Anterior cingulate cortex (tissue), 58 donors: ENCODE measurements at places on chromosomes 3 and 15.

- DNase-seq = no peak
These were observed 34.5 kb downstream of the NR1D2 start for GRCh38 chr3:23979569-23979968.

DNA sequence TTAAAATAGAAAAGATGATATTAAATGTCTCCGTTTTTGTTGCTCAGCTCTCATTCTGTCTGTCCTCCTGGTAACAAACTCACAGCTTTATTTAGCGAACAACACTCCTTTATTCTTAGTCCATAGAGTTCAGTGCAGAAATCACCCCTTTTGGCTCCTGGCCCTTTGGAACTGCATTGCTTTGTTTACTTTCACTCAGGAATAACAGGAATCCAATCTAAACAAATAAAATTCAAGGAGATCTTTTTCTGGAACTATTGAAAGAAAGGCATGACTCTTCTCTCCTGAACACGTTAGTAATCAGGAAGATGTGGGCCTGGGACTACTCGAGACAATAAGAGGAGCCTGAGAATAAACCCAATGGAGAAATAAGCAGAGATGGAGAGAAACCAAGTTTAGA is 409.2 kb downstream of the DIPK2A start:
- DNase-seq = no peak

DNA sequence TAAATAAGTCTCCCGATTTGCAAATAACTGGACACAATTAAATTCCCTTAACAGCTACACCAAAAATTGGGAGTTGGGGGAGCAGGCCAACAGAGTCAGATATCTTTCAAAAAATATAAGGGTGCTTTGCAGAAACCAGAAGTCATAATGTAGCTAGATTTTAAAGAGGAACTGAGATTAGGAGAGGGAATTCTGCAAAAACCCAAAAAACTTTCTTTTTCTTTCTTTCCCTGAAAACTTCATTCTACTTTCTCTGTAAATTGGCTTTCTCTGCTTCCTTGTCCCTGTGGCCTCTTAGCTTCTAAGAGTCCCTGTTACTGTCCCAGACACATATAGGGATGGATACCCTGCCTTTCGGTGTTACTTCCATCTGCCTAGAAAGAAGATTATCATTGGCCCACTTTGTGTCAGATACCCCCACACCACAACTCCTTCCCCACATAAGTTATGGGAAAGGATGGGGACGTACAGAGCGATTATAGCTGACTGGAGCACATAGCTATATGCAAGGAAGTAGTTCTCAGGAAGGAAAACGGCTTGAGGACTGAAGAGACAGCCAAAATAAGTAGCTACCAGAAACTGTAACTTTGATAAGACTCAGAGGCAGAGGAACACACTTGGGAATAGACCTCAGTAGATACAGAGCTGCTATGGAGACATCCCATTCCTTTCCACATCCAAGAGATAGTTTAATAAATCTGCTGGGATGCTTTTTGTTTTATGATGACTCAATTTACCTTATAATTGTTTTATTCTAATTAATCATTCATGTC is 129.1 kb upstream of the TGFBR2 start:
- DNase-seq = no peak

DNA sequence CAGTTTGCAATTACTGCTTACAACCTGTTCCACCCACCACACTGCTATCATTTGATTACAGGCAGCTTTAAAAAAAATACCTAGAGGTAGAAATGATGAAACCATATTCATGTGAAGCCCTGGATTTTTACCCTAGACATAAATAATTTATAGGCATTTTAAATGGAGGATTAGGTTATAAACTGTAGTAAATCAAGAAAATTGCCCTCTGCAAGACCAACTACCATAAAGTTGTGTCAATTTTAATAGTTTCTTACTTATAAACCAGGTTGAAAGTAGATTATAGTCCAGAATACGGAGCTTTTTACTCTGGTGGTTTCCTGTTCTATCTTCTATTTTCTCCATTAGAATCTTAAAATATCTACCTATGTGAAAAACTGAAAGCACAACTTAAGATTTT is 13.9 kb downstream of the TNIK start:
- DNase-seq = no peak

DNA sequence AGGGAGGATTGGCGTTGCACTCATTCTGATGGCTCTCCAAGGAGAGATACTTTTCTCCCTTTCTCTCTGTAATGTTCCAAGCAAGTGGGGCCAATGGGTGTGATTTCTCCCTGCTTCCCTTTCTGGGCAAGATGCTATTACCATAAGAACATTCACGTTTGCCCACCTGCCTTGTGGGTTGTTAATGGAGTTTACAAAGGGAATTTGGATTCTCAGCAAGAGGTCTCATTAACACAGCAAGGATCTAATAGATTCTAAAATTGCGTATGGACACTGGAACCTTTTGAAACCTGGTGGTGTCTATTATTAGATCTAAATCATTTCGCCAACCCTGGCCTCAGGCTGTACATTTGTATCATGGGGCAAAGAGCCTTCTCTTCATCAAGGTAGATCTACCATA is 74.1 kb downstream of the SLCO3A1 start:
- no peak for DNase-seq
